ENCODE measurements at places on chromosomes 13 and 19. TPM values are rescaled to one million over a fixed set of nuclear protein-coding genes. Genes with fewer than 3 reads are reported as not detected.

GRCh38 chr13:112616586-112617362 is 28.8 kb upstream of the TUBGCP3 start:
- DNase-seq: peak; percentile 42
- H3K4me1 ChIP-seq: no peaks in the 10 kb centered on the region
- H3K36me3 ChIP-seq: no peaks in the 10 kb centered on the region
- no peak overlapping the region for H3K4me3 ChIP-seq
- H3K27ac ChIP-seq: no peak overlapping the region
- peaks cover 26% of the 10 kb centered on the region for H3K27me3 ChIP-seq

DNA sequence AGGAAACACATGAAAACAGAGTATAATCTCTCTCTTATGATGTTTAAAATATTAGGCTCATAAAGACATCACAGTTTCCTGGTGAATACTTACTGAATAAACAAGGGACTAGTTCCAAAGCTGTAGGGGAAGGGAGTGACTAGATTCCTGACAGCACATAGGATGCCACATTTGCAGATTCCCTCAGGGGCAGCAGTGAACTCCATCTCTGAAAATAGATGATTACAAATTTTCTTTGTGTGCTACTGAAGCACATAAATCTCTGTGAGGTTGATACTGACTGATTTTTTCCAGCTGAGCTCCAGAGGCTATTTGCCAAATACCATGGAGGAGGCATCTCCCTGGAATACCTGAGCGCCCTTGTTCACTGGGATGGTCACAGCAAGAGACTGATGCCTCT is 77.3 kb downstream of the FGF9 start:
- no peaks in the 10 kb centered on the region for H3K36me3 ChIP-seq
- H3K4me1 ChIP-seq: no peaks in the 10 kb centered on the region
- DNase-seq: no peak
- H3K27ac ChIP-seq: no peak overlapping the region
- H3K4me3 ChIP-seq: no peak overlapping the region

DNA sequence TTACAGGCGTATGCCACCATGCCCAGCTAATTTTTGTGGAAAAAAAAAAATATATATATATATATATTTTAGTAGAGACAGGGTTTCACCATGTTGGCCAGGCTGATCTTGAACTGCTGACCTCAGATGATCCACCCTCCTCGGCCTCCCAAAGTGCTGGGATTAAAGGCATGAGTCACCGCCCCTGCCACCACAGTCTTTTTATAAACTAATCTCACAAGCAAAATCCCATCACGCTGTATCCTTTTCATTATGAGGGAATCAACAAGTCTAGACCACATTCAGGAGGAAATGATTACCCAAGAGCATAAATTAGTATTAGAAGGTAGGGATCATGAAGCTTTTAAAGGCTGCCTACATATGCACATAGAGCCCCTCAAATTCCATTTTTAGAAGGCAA is 210.6 kb upstream of the NBEA start:
- H3K27me3 ChIP-seq: no peaks in the 10 kb centered on the region
- no peaks in the 10 kb centered on the region for H3K36me3 ChIP-seq
- H3K27ac ChIP-seq: no peak overlapping the region

GRCh38 chr19:4052114-4052992 is 14.3 kb downstream of the ZBTB7A start:
- H3K27ac ChIP-seq: peak overlapping the region; percentile 91
- H3K4me3 ChIP-seq: peak overlapping the region; percentile 75
- peak; percentile 41 for DNase-seq
- H3K36me3 ChIP-seq: peaks cover 37% of the 10 kb centered on the region
- peaks cover 40% of the 10 kb centered on the region for H3K4me1 ChIP-seq
- H3K27me3 ChIP-seq: peaks cover 9% of the 10 kb centered on the region

- no peak for DNase-seq
- peaks cover 11% of the 10 kb centered on the region for H3K36me3 ChIP-seq
- H3K4me1 ChIP-seq: peaks cover 29% of the 10 kb centered on the region
- no peaks in the 10 kb centered on the region for H3K27me3 ChIP-seq
- peak overlapping the region; percentile 82 for H3K4me3 ChIP-seq
- peak overlapping the region; percentile 86 for H3K27ac ChIP-seq
Observed at GRCh38 chr13:82687884-82688283, 1194.4 kb downstream of the SLITRK1 start.

Gene TMEM143
- total RNA-seq: 6.4 TPM
